ENCODE measurements at places on chromosomes 16 and 17.

DNA sequence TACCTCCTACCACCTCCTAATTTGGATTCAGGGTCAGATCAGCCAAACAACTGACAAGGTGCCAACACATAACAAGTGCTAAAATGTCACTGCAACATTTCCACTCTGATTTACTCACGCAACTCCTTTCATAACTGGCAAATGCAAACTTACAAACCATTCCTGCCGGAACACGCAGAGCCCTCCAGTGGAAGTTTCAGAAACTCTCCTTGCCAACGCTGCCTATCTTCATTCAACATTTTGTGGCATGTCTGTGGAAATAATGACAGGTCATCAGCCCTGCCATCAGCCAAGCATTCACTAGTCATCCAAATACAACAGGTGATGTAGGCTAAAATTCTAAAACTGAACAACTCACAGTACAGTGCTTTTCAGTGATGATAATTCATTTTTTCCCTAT is 37.7 kb upstream of the OR3A1 start:
- DNase-seq: no peak

DNA sequence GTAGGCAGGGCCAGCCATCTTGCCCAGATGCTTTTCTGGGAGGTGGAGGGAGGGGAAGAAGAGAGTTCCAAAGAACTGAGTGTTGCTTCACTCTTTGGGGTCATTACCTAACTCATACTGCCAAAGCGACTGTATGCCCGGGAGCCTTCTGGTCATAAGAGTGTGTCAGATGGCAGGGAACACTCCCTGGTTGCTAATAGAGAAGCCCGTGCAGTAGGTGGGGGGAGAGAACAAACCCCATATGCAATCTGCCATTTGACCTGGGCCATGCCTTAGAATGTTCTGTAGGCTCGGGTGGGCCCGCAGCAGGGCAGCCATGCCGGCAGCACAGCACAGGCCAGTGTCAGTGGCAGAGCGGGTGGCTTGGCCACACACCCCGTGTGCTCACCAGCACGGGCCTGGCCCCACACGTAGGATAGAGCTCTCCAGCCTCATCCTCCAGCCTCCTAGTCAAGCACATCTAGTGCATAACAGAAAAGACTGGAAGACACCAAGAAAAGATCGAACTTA is 120.5 kb downstream of the SOCS1 start:
- DNase-seq: peak; percentile 68

GRCh38 chr16:11038777-11039176 is 94.4 kb downstream of the CLEC16A start:
- DNase-seq: no peak

- DNase-seq: no peak
These were observed 44.4 kb downstream of the LYRM1 start for GRCh38 chr16:20944861-20945574.

GRCh38 chr17:20032636-20033035 is 23.5 kb downstream of the SPECC1 start:
- no peak for DNase-seq

- DNase-seq: peak; percentile 97
These were observed 18.5 kb upstream of the KCTD5 start for GRCh38 chr16:2663553-2664546.

GRCh38 chr16:51382940-51383339 is 231.9 kb upstream of the SALL1 start:
- no peak for DNase-seq

GRCh38 chr17:62910277-62910676 is 55.8 kb upstream of the TANC2 start:
- DNase-seq: no peak

DNA sequence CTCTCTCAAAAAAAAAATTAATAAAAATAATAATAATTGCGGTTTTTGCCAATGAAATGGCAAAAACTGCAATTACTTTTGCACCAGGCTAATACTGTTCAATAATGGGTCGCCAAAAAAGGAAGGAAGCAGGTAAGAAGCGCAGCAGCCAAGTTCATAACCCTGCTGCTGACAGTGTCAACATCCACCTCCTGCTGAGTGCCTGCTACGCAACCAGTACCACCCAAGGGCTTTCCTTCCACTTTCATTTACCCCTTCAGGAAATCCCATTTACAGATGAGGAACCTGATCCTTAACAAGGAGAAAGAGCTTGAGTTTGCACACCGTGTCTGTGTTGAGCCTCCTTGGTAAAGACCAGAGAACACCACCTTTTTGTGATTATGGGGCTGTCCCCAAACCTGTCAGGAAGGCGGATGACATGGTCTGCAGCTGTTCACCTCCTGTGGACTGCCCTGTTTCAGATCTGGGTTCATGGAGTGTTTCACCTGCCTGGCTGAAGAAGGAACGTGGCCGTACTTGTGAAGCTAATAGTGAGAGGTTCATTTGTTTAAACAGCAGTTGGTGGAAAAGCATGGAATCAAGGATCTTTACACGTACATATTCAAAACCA is 378.0 kb downstream of the SLC39A11 start:
- DNase-seq: no peak

GRCh38 chr16:80344570-80344969 is 196.2 kb upstream of the DYNLRB2 start:
- no peak for DNase-seq

DNA sequence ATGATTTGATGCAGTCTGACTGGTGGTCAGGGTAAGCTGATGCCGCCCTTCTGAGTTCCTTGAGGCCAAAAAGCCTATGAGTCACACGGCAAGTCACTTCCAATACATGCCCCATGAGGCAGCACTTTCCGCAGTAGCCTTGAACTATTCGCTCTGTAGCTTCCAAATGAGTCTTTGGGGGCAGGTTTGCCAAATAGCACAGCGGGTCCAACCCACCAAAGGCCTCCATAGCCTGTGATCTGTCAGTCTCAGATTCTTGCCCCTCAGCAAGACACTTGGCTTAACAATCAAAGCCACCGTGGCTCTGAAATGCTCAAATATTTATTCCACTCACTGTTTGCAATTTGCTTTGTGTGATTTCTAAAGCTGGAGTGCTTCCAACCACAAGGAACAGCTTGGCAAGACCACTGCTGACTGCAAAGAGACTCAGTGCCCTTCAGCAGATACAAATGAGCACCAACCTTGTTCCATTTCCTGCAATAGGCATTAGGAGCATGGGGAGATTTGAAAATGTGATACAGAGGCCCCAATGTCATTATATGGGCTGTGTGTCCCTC is 45.4 kb downstream of the CLEC19A start:
- no peak for DNase-seq

DNA sequence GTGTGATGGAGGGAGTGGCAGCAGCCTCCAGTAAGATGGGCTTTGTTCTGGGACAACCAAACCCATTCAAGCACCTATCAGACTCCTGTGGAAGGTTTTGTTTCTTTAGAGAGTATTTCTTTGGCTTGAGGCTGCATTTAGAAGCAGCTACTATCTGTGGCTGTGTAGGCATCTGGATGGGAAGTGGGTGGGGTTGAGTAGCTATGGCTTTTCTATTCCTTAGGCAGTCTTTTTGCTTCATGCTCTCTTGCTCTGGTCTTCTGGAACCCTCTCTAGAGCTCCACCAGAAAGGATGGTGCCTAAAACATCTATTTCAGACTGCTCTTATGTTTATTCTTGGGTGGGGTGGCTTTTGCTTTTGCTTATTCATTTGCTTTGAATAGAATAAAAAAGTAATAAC is 19.9 kb downstream of the TNRC6A start:
- no peak for DNase-seq

- no peak for DNase-seq
These were observed 17.8 kb downstream of the DOC2B start for GRCh38 chr17:163514-164098.

DNA sequence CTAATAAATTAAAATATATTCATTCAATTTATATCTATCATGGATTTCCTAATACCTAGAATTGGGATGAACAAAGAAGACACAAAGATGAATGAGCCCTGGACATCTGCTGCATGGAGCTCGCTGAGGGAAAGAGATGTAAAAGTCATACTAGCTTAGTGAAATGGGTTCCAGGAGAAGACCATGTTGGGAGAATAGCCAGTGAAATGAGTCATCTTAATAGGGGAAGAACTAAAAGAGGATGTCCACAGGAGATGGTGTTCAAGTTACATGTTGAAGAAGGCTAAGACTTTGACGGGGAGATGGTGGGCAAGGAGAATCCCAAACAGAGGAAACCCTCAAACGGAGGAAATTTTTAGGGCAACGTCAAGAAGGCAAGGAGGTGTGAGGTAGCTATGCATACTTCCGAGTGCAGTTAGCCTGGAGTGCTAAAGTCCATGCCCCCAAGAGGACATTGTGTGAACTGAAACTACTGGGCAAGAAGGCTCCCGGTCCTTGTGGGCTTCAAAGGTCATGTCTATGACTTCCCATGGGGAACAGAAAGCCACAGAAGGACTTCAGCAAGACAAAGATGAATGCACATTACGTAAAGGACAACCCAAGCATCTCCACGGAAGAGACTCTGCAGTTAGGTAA is 220.5 kb upstream of the CDH11 start:
- no peak for DNase-seq

- DNase-seq: no peak
These were observed 333.1 kb upstream of the MAF start for GRCh38 chr16:79933603-79934002.

GRCh38 chr17:79152110-79152509 is 77.5 kb downstream of the ENGASE start:
- no peak for DNase-seq

GRCh38 chr16:8678068-8678927 is 3.9 kb downstream of the ABAT start:
- peak; percentile 62 for DNase-seq

- DNase-seq: no peak
These were observed 1.4 kb downstream of the FMNL1 start for GRCh38 chr17:45222996-45223538.

GRCh38 chr17:36072431-36073121 is 8.5 kb downstream of the CCL18 start:
- peak; percentile 14 for DNase-seq

DNA sequence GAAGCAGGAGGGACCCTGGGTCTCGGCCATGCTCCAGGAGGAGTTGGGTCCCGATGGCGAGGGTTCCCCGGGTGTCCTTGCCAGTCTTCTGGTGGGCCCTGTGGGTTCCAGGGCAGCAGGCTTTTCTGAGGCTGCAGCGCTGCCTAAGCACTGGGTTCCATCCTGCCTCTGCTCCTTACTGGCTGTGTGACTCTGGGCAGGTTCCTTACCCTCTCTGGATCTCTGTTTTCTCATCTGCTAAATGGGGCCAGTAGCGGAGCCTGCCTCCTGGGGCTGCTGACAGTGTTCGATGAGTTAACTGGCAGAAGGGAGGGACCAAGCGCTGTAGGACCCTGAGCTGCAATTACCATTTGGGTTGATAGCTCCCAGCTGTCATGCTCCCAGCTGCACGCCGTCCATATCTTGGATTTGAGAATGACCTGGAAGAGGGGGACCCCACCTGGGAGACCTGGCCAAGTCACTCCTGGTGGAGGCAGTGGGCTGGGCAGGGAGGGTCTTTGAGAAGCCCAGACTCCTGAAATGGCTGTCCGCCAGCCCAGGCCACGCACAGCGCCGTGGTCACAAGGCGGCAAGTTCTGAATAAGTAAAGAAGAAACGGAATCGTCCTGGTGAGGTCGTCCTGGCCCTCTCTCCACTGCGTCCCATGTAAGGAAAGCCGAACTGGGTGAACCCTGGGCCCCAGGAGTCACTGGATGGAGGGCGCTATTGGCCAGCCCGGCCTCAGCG is 47.2 kb upstream of the GSE1 start:
- no peak for DNase-seq

DNA sequence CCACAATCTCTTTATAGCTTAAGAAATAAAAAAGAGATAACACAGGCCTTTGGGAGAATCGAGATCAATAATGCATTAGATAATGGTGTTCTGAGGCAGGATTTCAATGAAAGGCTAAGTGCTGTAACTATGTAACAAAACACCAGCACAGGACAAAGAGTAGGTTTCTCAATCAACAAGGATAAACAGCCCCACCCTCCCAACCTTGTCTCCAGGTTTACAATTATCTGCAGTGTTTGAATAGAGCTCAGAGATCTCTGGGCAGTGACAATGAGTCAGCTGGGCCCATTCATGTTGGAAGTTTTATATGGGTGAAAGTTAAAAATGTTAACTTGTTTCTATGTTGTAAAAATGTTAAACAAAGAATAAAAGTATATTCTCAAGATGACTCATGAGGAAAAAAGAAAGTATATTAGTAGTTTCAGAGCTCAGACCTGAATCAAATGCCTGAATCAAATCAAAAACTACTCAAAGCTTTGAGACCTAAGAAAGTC is 17.0 kb upstream of the KRT20 start:
- DNase-seq: peak; percentile 60

DNA sequence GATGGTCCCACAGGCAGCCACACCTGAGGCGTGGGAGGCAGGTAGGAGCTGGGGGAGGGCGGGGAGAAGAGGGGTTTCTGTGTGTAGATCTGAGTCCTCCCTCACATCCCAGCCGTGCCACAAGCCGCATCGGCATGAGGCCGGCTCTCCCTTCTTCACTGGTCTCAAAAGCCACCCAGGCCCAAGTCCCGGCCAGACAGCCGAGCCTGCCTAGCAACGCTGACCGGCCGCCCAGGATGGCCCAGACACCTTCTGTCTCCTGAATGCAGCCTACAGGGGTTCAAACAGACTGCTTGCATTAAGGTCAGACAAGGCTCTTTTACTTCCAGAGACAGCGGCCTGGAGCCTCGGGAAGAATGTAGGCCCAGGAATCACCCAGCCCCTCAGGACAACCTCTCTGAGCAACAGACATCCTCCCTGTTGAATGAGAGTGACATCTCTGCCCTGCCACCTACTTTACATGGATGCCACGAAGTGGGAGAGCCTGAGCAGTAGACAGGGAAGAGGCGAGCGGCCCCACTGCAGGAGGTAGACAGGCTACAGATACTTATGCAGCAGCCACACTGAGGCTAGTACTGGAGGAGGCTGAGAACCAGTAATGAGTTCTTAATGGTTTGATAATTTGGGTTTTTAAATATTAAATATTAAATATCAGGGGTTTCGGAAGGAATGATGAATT is 69.6 kb downstream of the N4BP1 start:
- no peak for DNase-seq

DNA sequence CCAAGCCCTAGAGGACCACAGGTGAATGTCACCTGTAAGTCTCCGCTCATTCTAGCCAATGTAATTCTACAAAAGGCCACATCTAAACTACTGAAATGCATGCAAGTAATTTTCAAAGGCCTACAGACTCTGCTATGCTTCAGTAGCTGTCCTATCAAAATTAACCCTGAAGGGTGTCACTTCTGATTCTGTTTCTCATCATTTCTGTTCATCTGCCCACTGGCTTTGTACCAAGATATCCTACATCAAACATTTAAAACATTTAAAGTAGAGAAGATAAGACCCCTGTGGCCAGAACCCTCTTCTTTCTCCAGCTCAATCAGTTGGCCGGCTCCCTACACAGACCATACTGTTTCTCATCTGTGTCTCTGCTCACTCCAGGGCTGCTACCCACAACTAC is 21.5 kb downstream of the PHF12 start:
- DNase-seq: no peak
